ENCODE measurements at places on chromosomes 5 and 9.
A peak's percentile ranks its signal among the peaks of the same experiment; 100 is the strongest.

DNA sequence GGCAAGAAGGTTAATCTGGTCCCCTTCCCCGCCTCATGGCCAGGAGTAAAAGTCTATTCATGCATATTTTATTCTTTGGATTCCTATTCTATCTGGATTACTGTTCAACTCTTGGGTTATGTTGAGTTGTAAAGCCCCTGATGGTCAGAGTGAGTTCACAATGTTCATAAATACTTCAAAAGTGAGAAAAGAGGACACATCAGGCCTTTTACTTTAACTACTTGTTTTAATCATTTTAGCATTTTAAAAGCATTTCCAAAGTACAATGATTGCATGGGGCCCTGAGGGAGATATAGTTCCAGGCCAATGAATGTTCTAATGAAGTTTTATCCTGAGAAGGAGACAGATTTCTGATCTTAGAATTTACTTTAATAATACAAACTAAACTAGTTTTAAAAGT is 93.9 kb downstream of the BOD1 start:
- no peak for DNase-seq
- H3K4me3 ChIP-seq: no peak overlapping the region
- H3K4me1 ChIP-seq: no peaks in the 10 kb centered on the region

DNA sequence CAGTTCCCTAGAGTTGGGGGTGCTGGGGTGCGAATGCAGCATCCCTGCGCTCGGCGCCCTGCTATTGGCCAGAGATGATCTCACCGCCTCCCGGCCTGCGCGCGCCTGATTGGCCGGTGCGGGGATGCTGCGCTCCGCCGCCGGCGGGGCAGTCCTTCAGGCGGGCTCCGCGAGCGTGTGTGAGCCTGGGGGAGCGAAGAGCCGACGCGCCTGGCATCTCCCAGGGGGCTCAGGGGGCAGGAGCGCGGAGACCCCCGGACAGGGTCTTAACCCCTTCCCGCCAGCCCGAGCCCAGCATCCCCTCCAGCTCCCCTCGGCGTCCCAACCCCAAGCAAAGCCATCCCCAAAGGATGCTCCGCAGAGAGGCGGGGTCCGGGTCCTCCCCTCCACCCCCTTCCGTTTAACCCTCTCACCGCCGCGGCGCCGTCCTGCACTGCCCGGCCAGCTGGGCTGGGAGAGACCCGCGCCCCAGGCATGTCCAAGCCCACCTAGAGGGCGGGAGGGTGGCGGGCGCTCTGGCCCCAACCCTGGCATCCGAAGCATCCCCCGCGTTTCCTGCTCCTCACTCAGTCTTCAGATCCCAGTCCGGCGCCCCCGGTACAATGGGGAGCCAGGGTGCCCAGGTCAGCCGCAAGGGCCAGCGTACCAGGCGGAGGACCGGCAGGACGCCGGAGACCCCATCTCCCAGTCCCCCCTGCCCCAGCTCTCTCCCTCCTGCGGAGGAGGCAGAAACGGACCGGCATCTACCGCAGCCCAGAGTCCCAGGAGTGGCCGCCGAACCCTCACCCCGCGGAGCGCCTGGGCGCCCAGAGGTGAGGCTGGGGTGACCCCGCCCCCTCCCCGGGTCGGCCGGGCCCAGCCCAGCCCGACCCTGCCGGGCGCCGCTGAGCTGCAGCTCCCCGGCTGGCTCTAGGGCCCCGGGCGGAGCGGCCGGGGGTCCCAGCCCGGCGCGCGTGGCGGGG is 19.3 kb upstream of the TOR2A start:
- peaks cover 30% of the 10 kb centered on the region for H3K4me1 ChIP-seq
- no peak overlapping the region for H3K4me3 ChIP-seq
- H3K27me3 ChIP-seq: peaks cover 5% of the 10 kb centered on the region
- no peaks in the 10 kb centered on the region for H3K36me3 ChIP-seq

- no peaks in the 10 kb centered on the region for H3K4me1 ChIP-seq
- no peaks in the 10 kb centered on the region for H3K27me3 ChIP-seq
- DNase-seq: no peak
- H3K27ac ChIP-seq: no peak overlapping the region
- H3K36me3 ChIP-seq: no peaks in the 10 kb centered on the region
Measured at GRCh38 chr5:76257897-76258296, 145.2 kb upstream of the IQGAP2 start.

DNA sequence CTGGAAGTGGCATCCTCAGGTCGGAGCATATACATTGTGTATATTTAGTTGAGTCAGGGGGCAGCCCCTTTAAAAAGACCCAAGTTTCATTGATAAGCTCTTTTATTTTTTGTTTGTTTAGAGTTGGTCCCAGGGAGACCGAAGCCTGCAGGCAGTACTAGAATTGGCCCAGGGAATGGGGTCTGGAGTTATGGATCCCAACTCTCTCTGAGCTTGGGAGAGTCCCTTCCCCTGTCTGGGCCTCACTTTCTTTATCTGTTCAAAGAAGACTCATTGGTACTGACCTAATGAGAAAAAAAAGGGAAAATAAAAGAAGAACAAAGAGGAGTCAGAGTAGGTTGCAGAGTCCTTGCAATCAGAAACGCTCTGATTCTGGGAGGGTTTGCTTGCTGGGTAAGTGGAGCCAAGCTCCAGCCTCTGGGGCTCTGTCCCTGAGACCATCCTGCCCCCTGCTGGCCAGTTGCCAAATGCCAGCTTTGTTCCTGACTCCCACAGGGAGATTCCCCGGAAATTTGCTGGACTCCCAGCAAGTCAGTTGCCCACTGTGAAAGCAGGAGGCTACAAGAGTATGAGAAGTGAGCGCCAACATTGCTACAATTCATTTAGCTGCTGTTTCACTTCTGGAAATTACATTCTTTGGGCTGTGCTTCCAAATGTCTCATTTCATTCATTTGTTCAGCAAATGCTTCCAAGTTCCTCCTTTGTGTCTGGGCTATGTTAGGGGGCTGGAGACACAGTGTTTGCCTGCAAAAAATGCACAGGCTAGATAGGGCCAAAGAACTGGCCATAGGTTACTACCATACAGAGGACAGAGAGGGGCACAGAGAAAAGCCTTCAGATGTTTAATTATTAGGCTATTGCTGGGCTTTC is 156.2 kb downstream of the MELK start:
- no peaks in the 10 kb centered on the region for H3K36me3 ChIP-seq
- no peak overlapping the region for H3K4me3 ChIP-seq
- peak; percentile 54 for DNase-seq
